Activated CD4-positive, alpha-beta T cell treated with anti-CD3 and anti-CD28 coated beads for 1 hour (primary cell): ENCODE measurements at places on chromosomes 5 and 9.

- no peak for DNase-seq
These were observed 250.7 kb downstream of the ANXA1 start for GRCh38 chr9:73402081-73403028.

DNA sequence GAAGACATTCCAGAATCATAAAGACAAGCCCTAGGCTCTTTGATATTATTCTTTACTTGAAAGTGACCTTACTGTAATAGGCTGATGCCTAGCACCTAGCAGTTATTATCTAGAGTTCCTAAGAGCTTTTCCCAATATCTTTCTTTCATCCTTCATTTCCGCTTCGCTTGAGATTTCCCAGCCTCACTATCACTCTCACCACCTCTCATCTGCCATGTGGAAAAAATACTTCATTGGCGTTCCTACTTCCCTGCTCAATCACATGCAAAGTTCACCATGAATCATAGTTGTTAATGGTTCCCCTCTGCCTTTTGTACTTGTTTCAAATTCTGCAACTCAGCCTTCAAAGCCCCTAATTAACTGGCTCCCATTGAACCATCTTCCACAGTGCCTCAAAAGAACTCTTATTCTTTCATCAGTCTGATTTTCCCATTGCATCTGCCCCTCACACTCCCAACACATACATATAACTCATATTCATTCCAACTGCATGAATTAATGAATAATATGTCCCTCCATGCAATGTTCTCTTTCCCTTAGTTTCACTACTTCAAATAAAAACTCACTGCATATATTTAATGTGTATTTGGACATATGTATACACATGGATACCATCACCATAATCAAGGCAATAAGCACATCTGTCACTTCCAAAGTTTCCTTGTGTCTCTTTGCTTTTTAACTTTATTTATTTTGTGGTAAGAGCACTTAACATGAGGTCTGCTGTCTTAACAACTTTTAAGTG is 221.6 kb downstream of the PARP8 start:
- no peak for DNase-seq

- DNase-seq: no peak
These were observed 36.9 kb upstream of the PLEKHG4B start for GRCh38 chr5:54876-55569.

GRCh38 chr5:93998951-93999455 is 257.6 kb upstream of the POU5F2 start:
- no peak for DNase-seq

- no peak for DNase-seq
These were observed 1.8 kb downstream of the CDKN2B-AS1 start for GRCh38 chr9:21996438-21996837.

DNA sequence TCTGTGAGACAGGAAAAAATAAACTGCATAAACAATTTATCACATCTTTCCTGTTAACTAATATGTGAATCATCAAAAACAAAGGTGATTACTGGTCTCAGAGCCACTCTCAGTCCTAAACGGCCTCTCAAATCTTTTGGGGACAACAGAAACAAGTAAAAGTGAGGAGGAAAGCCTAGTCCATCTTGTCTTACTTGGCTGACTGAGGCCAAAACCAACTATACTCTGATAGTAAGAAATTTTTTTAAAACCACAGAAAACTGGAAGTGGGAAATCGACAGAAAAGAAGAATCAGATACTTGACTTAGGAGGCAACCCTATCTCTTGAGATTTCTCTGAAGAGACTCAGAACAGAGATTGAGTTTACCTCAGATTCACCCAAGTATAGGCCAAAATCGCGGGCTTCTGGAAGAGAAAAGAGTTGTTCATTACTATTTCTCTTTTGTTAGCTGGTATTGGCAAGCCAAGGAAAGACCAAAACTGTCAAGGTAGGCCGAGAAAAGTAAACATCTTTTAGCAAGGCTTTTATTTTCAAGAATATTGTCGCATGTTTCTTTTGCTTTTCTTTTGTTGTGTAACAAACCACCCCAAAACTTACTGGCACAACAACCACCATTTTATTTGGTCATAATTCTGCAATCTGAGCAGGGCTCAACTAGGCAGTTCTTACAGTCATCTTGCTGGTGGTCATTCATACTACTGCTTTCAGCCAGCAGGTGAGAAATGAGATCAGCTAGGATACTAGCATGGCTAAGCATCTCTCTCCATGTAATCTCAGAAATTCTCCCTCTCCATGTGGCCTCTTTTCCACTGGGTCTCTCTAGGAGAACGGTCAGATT is 46.1 kb downstream of the RFX3 start:
- DNase-seq: no peak

GRCh38 chr5:59874675-59875074 is 18.9 kb downstream of the PDE4D start:
- no peak for DNase-seq

DNA sequence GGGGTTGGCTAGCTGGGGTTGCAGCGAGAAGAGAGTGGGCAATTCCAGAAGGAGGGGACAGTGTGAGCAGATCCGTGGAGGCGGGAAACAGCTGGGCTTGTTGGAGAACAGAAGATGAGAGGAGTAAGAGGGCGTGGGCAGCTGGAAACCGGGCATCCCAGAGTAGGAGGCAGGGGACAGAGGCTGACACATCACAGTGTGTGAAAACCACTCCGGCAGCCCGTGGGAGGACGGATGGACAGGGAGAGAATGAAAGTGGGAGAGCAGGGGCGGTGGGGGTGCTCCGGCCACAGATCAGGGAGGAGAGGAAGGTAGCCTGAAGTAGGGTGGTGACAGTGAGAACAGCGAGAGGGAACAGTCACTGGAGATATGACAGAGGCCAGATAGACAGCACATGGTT is 8.3 kb upstream of the PSMB7 start:
- no peak for DNase-seq

- no peak for DNase-seq
These were observed 431.5 kb upstream of the EDIL3 start for GRCh38 chr5:84816160-84816559.

GRCh38 chr9:89207026-89207425 is 28.4 kb upstream of the SHC3 start:
- DNase-seq: no peak

DNA sequence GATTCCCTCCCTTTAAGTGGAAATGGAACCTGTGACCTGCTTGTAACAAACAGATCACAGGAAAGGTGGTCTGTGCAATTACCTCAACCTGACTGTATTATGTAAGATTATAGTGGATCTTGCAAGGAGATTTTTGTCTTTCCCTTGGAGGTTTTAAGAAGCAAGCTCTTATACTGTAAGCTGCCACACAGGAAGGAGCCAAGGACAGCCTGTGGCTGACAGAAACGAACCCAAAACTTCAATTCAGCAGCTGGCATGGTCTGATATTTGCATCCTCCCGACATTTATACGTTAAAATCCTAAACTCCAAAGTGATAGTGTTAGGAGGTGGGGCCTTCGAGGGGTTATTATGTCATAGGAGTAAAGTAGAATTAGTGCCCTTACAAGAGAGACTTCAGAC is 711.8 kb upstream of the CTNND2 start:
- no peak for DNase-seq
